ENCODE measurements at places on chromosomes 4 and X. TPM values are rescaled to one million over a fixed set of nuclear protein-coding genes. Genes with fewer than 3 reads are reported as not detected.

Gene GABRE
- not detected for total RNA-seq

Gene TMEM164
- total RNA-seq: 16.8 TPM

Gene MSX1
- not detected for total RNA-seq

Gene NALF2
- total RNA-seq: not detected

Gene EGFL6
- not detected for total RNA-seq

Gene PRKX
- total RNA-seq: 70.2 TPM

Gene SPP1
- total RNA-seq: 19.9 TPM

Gene PRDM8
- 19.8 TPM for total RNA-seq

Gene XK
- not detected for total RNA-seq

Gene GATB
- 12.5 TPM for total RNA-seq

Gene PRRG3
- total RNA-seq: not detected
